Activated CD8-positive, alpha-beta memory T cell treated with anti-CD3 and anti-CD28 coated beads for 1 hour (primary cell): ENCODE measurements at places on chromosomes 4 and X.

DNA sequence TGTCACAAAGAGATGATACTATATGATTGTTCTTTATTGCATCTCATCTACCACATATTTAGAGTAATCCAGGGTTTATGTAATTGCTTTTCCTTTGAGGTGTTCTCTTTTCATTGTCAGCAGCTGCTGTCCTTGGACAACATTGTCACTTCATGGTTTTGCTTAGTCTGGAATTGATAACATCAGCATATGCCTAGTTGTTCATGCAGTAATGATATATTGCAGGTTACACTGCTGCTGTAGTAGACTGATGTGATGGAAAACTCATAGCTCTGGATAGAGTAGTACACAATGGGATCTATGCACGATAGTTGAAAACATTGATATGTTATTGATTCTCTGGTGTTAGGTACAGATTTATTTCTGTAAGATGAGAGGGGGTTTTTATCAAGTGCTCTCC lies 13.7 kb downstream of the NEIL3 start:
- DNase-seq: no peak

DNA sequence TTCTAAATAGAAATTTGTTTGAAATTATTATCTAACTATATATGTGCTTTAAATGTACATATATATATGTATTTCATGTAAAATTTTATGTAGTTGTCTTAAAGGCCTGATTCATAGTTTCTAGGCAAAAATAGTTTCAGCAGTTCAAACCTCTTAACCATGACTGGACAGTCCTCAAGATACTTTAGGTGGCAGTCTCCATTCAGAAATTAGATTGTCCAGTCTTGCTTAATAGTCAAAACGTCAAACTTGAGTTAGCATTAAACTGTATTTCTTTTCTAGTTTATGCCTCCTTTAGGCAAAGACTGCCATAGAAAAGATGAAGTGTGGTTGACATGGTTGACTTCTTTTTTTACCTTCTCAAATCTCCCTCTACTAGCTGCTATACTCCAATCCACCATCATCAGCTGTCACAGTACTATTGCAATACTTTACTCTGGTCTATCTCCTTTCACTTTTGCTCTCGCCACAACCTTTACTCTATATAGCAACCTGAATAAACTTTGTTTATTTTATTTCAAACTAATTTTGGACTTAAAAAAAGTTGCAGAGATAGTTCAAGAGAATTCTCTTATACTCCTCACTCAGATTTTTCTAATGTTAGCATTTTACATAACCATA lies 395.6 kb upstream of the DIPK2B start:
- DNase-seq: no peak

DNA sequence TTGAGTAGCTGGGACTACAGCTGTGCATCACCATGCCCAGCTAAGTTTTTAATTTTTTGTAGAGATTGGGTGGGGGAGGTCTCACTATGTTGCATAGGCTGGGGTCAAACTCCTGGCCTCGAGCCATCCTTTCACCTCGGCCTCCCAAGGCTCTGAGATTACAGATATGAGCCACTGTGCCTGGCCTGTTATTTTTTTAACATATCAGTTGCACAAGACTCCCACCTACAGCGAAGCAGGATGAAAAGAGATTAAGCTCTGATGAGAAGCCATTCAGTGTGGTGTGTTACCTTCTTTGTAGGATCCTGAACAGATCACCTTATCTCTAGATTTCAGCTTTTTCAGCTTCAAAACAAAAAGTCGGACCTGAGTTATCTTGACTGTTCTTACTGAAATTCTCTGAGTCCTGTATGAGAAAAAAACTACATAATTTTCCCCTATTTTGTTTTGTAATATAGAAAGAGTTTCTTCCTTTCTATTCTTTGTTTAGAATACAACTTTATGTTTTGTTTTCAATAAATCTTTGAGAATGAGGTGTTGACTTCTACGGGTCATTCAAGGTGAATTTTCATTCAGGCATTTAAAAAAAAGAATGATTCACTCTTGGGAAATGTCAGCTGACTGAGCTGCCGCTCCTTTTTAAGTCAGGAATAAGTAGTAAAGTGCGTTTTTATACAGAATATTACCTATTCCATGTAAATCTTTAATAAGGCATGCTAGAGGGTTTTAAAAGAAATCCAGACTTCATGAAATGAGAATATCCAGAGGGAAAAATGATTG lies 134.6 kb downstream of the ARSF start:
- no peak for DNase-seq

DNA sequence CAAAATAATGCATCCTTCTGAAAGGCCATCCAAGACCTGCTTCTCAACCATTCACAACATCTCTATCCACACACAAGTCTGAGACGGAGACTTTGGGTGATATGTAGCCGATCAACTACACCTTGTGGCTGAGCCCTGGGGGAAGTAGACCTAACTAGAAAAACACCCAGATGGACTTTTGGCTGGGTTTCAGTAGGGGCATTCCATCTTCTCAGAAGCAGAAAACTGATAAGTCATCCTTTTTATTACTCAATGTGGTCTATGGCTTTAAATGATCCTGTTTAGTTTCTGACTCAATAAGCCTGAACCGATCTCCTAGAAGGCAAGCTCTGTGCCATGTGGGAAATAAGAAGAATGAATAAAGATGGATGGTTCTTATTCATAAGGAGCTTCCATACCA lies 82.5 kb upstream of the AFF2 start:
- DNase-seq: no peak

GRCh38 chr4:65089666-65090065 lies 580.6 kb downstream of the EPHA5 start:
- no peak for DNase-seq

DNA sequence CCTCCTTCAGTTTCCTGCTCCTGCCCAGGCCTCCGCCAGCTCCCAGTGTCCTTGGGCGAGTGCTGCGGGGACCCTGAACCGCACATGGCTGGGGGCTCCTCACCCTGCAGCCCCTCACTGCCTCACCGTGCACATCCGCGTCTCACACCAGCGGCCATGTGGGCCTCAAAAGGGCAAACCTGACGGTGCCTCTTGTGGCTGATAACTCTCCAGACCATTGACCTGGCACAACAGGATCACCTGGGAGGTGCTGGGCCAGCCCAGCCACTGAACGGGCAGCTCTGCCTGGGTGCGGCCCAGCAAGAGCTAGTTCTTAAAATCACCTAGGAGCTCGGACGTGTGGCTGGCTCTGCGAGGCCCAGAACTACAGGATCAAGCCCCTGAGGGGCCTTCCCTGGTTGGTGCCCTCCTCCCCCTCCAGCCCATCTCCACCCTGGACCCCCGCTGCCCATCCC lies 4.1 kb upstream of the S100P start:
- no peak for DNase-seq

DNA sequence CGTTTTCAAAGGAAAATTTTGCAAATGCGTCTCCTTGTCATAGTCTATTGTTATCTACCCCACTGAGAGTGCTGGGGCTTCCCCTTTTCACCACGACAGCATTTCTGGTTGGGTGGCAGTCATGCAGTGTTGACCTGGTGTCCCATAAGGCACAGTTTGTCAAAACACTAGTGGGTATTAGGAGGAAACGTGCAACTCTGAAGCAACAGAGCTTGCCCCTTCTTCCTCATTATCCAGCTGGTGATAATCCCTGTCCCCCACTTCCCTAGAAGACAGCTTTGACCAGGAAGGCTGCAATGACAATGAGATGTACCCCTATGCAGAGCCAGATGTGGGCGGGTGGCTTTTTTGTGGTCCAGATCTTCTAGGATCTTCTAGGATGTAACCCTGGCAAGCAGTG lies 1.8 kb downstream of the TBC1D1 start:
- no peak for DNase-seq

GRCh38 chr4:165944900-165945299 lies 71.9 kb downstream of the TLL1 start:
- no peak for DNase-seq

DNA sequence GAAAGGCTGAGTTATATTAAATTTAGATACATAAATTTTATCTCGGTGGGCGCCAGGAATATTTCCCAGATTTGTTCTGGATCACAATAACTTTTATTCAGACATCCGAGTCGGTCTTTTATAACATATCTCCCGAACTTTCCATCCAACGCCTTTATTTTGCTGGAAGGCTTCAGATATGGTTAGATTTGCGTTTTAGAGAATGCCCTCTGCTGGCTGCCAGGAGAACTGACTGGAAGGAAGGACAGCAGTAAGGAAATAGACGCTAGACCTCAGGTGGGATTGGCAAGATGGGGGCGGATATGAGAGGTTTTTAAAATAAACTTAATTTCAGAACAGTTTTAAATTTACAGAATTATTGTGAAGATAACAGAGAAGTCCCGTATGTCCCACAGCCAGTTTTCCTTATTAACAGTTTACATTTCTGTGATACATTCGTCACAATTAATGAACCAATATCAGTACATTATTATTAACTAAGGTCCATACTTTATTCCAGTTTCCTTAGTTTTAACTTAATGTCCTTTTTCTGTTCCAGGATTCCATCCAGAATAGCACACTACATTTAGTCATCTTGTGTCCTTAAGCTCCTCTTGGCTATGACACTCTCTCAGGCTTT lies 4.6 kb upstream of the KANTR start:
- no peak for DNase-seq

- no peak for DNase-seq
These were observed 741 bp downstream of the SPATA18 start for GRCh38 chr4:52051615-52052474.

DNA sequence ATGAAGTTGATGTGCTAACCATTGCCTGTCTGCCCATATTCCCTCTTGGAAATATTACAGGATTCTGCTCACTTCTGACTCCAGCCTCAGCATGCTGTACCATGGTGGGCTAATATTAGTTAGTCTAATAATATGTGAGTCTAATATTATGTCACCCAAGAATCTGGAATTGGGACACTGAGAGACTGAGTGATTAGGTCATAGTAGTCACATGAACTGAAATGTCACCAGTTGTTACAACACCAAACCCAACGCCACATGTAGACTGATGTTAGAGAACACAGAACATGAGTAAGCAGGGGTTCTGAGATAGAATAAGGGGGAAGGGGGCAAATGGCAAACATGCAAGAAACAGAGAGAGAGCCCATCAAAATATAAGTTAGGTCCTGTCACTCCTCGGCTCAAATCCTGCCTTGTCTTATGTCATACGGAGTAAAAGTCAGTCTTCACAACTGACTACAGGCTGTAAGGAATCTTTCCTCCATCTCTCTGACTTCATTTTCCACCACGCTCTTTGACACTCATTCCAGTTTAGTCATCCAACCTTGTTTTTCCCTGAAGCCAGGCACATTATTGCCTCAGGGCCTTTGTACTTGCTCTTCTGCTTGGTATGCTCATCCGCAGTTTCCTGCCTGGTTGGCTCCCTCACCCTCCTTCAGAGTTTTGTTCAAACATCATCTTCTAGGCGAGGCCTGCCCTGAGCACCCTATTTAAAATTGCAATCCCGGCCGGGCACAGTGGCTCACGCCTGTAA lies 9.6 kb upstream of the SLAIN2 start:
- no peak for DNase-seq

GRCh38 chr4:101784957-101785356 lies 5.6 kb upstream of the BANK1 start:
- no peak for DNase-seq

GRCh38 chr4:187558391-187558790 lies 437.2 kb upstream of the ZFP42 start:
- DNase-seq: no peak

DNA sequence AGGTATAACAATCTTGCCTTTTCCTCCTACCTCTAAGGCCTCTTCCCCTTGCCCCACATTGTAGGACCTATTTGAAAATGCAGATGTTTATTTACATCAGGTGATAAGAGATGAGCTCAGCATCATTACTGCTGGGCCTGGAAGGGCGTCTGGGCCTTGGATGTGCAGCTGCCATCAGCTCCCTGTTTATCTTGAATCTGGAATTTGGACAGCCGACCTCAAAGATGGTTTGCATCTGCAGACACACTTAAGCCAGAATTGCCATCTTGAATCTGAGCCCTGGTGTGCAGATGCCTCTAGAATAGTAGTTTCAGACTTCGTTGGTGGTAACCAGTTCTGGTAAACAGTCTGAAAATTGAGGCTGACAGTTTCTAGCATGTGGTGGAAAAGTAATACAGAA lies 59.0 kb downstream of the FAM193A start:
- DNase-seq: no peak

DNA sequence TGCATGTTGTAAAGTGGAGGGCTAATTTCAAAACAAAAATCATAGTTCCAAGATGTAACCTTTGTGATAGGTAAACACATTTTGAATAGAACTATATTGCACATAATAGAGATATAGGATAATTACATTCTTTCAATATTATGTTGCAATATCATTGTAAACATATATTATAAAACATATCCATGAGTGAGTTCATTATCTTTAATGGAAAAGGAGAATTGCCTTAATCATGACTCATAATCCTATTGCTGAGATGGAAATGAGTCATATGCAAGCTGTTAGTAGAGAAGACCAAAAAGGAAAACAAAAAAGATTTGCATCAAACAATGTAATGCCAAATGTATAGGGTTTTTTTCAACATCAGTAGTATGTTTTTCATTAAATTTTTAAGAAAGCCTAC lies 73.7 kb upstream of the WDR44 start:
- no peak for DNase-seq

DNA sequence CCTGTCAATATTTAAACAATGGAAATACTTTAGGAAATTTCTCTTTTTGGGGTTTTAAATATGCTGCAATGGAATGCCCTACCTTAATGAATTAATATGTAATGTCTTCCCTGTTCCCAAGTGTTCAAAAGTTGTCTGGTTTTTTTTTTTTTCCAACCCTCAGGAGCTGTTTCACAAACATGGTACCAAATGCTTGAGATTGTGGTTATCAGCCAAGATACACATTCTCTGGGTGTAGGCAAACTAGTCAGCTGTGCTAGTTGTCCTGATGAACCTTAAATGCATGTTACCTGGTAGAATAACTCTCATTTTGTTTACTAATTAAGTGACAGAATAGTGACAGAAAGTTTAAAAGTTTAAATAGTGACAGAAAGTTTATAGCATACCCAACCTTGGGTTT lies 50.7 kb downstream of the FHL1 start:
- no peak for DNase-seq

- DNase-seq: no peak
These were observed 47.0 kb upstream of the MID1IP1 start for GRCh38 chrX:38754102-38754790.

GRCh38 chrX:22134681-22135080 lies 102.6 kb downstream of the PHEX start:
- DNase-seq: no peak

DNA sequence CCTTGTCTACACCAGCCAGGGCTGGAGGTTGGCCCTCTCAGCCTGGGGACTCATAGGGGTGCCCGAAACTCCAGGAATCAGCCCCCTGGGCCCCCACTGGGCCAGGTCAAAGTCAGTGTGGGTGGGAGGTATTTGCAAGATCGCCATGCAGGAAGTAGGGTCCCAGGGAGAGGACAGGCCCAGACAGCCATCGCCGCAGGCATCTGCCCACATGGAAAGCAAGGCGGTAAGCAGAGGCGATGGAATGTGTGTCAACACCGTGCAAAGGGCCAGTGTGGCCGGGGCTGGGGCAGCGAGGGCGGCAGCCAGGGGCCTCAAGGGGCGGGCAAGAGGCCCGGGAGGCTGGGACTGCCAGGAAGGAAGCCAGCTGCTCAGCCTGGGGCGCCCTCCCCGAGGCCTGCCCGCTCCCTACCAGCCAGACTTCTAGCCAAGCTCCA lies 19.3 kb upstream of the DUSP9 start:
- no peak for DNase-seq
